ENCODE measurements at places on chromosomes 3 and 15.

GRCh38 chr3:71528816-71529215 is 54.7 kb downstream of the FOXP1 start:
- no peak for DNase-seq

DNA sequence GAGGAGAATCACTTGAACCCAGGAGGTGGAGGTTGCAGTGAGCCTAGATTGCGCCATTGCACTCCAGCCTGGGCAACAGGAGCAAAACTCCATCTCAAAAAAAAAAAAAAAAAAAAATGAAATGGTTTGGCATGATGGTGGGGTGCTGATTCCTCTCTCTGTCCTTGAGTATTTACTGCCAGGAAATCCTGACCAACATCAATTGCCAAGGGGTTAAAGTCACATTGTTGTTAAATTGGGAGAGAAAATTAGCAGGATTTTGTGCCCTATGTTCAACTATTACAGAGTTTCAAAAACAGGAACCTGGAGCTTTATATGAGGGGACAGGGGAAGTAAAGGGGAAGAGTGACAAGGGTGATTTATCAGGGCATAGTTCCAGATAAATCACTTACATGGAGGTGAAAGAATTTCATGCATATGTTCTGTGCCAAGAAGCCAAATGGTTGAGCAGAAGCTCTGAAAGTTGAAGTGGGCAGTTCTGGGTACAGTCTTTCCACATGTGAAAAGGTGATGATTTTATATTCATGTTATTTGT is 70.5 kb upstream of the TSEN2 start:
- DNase-seq: no peak

GRCh38 chr3:23880703-23881339 is 36.0 kb downstream of the NKIRAS1 start:
- DNase-seq: no peak

GRCh38 chr3:187183210-187183862 is 13.9 kb upstream of the RTP1 start:
- no peak for DNase-seq

DNA sequence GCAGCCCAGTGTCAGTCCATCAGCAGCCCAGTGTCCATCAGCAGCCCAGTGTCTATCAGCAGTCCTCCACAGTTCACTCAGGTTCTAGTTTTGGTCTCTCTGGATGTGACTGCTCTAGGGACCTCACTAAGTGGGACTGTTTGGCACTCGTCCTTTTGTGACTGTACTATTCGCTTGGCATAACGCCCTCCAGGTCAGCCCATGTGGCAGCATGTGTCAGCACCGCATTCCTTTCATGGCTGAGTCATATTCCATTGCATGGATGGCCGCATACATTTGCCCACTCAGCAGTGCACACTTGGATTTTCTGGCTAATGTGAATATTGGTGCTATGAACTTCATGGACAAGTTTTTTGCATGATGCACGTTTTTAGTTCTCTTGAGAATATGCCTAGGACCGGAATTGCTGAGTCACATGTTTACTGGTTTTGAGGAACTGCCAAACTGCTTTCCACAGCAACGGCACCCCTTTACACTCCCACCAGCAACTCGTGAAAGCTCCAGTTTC is 16.4 kb downstream of the CHST13 start:
- peak; percentile 59 for DNase-seq

DNA sequence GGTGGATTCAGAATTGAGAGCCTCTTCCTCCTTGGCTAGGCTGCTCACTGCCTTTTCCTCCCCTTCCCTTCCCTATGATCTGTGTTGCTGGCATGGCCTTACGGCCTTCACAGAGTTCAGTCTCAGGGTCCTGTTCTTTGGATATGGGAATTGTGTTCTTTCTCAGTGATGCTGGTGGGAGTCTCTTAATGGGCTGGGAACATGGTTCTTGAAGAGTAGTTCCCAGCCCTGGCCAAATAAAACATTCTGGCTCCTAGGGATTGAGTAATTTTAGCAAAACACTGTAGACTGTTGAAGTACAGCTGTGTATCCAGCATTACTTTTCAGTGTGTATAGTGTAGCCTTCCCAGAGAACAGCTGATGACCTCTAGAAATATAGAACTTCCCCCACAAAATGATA is 22.6 kb upstream of the FILIP1L start:
- no peak for DNase-seq

DNA sequence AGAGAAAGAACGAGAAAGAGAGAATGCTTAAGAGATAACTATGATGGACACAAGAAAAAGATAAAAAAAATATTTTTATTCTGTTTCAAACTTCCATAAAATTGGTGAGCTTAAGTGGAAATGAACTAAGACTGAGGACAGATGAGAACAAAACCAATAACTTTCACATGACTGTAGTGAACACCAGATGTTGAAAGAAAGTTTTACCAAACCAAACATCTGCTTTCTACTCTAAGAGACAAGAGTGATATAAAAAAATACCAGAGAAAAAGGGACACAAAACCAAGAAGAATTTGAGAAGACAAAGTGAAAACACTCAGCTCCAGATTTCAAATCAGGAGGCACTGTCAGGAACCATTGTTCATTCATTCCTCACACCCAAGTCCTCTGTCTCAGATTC is 147.9 kb downstream of the IMPG2 start:
- DNase-seq: no peak

DNA sequence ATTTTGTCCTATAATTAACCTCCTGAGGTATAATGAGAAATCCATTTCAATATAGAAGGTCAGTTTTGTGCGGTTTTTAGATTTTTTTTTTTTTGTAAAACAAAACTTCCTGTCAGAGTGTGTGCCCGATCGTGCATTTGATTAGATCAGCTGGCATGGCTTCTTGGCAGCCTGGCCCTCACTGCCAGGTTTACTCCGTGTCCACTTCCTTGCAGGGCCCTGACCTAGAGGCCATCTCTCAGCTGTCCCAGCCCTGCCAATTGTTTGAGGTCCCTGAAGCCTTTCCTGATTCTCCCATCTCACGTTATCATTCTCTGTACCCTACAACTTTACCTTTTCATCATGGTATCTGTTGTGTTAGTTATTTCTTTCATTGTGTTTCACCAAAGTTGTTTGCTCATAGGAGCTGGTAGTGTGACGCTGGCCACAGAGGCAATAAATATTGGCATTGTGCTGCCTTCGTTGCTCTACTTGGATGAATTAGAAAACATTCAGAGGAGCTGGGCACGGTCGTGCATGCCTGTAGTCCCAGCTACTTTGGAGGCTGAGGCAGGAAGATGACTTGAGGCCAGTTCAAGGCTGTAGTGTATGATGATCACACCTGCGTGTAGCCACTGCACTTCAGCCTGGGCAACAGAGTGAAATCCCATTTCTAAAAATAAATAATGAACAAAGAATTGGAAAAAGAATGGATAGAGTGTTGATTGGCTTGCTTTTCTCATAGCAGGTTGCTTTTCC is 202.0 kb downstream of the GHSR start:
- no peak for DNase-seq

DNA sequence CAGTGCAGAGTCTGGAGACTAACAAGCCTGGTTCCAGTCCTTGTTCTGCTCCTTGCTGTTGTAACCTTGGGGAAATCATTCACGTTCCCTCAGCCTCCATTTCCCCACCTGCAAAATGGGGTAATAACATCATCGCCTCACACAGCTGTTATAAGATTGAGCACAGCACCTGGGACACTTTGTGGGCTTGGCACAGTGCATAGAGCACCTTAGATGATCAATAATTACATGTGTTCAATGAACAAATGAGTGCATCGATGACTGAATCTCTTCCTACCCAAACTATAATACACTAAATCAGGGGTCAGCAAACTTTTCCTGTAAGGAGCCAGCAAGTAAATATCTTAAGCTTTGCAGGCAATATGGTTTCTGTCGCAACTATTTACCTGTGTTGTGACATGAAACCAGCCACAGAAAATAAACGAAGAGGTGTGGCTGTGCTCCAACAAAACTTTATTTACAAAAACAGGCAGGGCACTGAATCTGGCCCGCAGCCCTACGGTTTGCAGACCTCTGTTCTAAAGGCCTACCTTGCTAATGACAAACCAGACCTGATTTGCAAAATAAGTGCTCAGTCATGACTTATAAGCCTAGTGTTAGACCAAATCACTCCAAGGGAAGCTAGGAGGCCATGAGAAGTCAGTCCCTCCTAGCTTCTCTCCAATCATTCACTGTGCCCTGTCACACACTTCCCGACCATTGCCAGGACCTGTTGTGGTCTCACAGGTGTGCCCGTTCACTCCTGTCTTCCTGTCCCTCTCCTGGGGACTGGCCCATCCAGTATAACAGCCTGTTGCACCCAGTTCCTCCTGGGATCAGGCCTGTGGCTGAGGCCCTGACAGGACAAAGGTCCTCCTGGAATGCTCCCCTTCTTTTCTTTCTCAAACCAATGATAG is 149.4 kb upstream of the WNT5A start:
- DNase-seq: no peak

DNA sequence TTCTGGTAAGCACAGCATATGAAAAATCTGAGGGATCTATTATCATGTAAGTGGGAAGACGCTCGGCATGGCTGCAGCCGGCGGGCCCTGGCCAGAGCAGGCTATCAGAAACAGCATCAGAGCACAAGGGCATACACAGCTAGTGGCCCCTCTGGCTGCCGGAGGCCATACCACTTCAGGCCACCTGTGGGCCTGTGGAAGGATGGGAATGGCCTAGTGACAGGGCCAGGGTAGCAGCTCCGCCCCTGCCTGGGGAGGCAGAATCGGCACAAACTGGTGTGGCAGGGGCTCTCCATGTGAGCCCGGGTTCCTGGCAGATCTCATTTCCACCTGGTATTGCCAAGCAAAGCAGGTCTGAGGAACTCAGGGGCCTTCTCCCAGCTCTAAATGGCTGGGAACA is 46.4 kb downstream of the SH3BP5 start:
- no peak for DNase-seq

GRCh38 chr3:47664519-47664918 is 85.9 kb upstream of the CSPG5 start:
- no peak for DNase-seq

- DNase-seq: peak; percentile 76
These were observed 8.6 kb upstream of the SRP14 start for GRCh38 chr15:40047415-40048210.

All from upper lobe of right lung (tissue), 1 donor.